Activated CD8-positive, alpha-beta T cell treated with anti-CD3 and anti-CD28 coated beads, Interleukin-2, amount 10 ng/mL, durations not matched to agents 7 days and 5 days (primary cell): ENCODE measurements at places on chromosomes 2 and 18.

GRCh38 chr18:48036226-48036625 lies 105.8 kb upstream of the SMAD2 start:
- H3K27ac ChIP-seq = no peak overlapping the region
- DNase-seq = no peak
- no peak overlapping the region for H3K4me3 ChIP-seq
- no peaks in the 10 kb centered on the region for H3K27me3 ChIP-seq

DNA sequence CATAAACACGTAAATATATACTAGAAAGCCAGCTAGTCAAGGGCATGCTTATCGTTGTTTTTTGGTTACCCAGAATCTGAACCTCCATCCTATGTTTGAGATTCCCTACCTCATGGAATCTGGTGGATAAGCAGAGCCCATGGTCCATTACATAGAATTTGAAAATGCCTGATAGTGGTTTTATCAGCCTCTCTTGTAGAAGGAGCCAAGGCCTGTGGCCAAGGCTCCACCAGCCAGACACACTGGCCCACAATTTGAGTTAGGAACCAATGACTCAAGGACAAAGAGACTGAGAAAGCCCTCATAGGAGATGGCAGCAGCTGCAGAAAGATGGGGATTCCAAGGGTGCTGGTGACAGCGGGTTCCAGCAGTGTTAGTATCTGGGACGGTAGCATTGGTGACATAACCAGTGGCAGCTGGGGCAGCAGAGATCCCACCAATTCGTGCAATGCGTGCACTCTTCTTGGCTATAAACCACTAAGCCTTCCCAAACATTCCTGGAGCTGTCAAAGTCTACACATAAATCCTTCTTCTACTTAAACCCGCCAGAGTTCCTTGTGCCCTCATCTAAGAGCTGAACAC lies 51.2 kb upstream of the RMDN2 start:
- H3K27ac ChIP-seq = no peak overlapping the region
- no peaks in the 10 kb centered on the region for H3K36me3 ChIP-seq
- no peak overlapping the region for H3K4me3 ChIP-seq
- peaks cover 21% of the 10 kb centered on the region for H3K4me1 ChIP-seq
- peaks cover 3% of the 10 kb centered on the region for H3K27me3 ChIP-seq

- H3K27ac ChIP-seq = no peak overlapping the region
- no peak for DNase-seq
- H3K4me1 ChIP-seq = peaks cover 33% of the 10 kb centered on the region
- peaks cover 8% of the 10 kb centered on the region for H3K36me3 ChIP-seq
- no peak overlapping the region for H3K4me3 ChIP-seq
Measured at GRCh38 chr2:108604196-108604595, 69.9 kb downstream of the LIMS1 start.

GRCh38 chr2:172288603-172289002 lies 138.8 kb upstream of the ITGA6 start:
- H3K4me1 ChIP-seq = peaks cover 8% of the 10 kb centered on the region
- DNase-seq = no peak
- no peak overlapping the region for H3K27ac ChIP-seq
- no peaks in the 10 kb centered on the region for H3K36me3 ChIP-seq
- no peak overlapping the region for H3K4me3 ChIP-seq
- no peaks in the 10 kb centered on the region for H3K27me3 ChIP-seq
